ENCODE measurements at places on chromosomes 5 and 9.

- DNase-seq, result no peak
Observed at GRCh38 chr9:135299239-135299590, 180.4 kb upstream of the PPP1R26 start.

GRCh38 chr5:91142819-91143218 lies 240.3 kb downstream of the ARRDC3 start:
- DNase-seq, result no peak

GRCh38 chr5:154573011-154573410 lies 95.0 kb upstream of the HAND1 start:
- no peak for DNase-seq

GRCh38 chr9:123926941-123927340 lies 3.0 kb downstream of the DENND1A start:
- DNase-seq, result no peak

DNA sequence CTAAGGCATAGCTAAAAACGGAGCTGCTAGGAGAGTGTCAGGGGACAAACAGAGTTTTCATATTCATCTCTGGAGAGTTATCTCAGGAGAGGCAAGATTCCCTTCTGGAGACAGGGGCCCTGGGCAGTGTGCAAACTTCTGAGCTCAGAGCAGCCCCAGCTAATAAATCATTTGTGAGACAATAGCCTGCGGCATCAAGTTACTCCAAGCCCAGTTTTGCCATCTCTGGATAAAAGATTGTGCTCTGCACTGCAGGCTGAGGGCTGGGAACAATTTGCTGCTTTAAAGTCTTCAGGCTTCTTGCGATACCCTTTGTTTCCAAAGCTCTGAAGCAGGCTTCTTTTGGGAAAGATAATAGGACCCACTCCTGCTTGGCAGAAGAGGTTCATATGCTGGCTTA lies 164.3 kb upstream of the BRINP1 start:
- no peak for DNase-seq

GRCh38 chr5:145921211-145921610 lies 15.2 kb upstream of the SH3RF2 start:
- no peak for DNase-seq

GRCh38 chr9:12722131-12722530 lies 28.9 kb downstream of the TYRP1 start:
- DNase-seq, result no peak

DNA sequence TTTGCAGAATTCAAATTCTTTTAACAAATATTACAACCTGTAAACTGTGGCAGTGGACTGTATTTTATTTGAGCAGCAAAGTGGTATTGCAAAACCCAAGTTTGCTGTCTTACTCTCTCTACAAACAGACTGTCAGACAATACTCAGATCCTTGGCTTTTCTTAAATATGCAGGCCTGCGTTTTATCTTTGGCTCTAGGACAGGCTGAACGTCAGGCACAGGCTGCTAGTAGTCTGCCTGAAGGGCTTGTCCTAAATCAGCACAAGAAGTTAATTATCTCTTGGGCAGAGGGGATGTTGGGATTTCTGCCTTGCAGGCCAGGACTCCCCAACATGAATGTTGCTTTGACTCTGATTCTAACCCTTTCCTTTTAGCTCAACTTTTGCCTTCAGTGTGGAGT lies 147.5 kb downstream of the SLIT3 start:
- no peak for DNase-seq

GRCh38 chr5:172901012-172901780 lies 58.0 kb upstream of the RPL26L1 start:
- DNase-seq, result no peak

DNA sequence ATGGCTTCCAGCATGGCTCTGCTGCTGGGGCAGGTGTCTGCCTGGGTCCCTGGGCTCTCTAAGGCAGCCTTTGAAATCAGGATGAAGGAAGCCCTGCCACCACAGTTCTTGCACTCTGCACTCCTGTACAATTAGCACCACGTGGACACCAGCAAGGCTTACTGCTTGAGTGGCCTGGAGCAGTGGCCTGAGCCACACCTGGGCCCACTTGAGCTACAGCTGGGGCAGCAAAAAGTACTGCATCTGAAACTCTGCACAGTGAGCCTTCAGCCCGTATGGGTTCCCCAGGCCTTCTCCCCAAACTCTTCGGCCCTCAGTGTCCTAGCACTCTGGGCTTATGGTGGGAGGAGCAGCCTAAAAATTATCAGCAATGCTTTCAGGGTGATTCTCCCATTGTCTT lies 8.0 kb upstream of the INIP start:
- no peak for DNase-seq

DNA sequence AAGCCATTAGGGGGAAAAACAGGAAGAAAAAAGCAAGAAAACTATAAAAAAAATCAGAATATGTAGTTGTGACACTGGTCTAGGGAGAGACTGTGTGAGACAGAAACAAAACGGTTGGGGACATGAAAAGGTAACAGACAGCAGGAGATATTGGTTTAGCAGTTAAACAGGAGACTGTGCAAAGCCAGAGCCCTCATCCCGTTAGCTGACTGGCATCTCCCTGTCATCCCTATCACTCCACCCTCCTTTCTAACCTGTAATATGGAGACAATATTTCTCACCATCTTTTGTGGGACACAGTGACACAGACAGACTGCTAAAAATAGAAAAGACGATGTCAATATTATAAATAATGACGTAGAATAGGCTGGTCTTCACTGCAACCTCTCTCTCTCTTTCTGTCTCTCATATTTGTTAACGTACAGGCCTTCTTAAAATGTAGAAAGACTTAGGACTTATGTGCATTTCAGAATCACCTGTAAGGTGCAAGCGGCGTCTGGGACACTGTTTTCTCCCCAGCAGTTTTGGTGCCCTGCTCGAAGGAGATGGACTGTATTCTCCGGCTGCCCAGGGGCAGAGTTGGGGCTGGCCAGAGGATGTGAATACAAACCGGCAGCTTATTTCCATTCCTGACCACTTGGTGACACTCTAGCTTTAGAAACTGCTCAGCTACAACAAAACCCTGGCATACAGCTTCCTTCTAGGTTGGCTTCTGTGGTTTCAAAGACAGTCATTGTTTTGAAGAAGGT lies 190.6 kb downstream of the MAT2B start:
- no peak for DNase-seq

DNA sequence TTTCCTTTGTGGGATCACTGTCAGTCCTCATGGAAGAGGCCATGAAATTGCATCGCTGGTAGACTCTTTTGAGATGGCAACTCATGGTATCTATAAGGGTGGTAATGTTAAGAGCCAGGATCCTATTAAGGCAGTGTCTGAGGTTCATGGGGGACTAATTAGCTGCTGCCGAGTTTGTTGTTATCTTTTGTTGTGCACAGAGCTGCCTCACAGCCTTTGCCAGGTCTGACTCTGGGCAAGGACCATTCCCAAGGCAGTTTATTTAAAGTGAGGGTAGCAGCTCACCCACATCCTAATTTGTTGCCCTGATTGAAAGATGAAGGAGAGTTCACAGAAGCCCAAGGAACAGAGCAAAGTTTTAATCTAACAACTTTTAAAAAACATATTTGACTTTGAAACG lies 7.9 kb downstream of the SMARCA2 start:
- no peak for DNase-seq

DNA sequence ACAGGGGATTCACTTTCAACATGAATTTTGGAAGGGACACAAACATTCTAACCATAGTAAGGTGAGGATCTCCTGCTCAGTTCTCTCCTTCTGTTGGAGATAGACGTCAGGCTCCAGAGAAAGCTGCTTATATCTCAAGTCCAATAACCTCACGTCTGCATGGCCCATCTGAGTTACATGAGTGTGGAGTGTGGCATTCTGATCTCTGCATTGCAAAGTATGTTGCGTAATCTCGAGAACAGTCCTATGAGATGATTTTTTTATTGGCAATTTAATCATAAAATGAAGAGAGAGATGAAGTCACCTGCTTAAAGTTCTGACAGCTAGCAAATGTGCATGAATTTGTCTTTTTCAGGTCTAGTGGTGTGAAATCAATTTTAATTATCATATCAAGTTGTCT lies 118.8 kb downstream of the SLC12A2 start:
- DNase-seq, result no peak

DNA sequence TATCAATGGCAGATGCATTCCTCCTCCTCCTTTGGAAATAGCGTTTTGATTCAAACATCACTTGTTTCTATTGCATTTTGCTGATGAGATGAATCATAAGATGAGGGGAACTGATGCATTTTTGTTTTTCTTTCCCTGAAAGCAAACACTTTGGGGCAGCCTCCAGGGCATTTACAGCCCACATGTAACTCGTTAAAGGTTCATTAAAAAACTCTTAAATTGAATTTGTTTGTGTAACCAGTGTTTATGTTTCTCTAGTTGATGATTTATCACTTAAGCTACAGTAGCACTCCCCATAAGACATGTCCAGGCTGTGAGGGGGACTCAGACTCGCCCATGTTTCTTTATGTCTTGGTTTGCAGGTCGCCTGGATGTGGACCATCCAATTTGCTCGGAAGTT lies 246.1 kb upstream of the ANKH start:
- DNase-seq, result no peak

GRCh38 chr5:147892696-147893296 lies 13.5 kb downstream of the C5orf46 start:
- DNase-seq, result no peak

- no peak for DNase-seq
Observed at GRCh38 chr5:15463231-15463980, 36.6 kb upstream of the FBXL7 start.

- DNase-seq, result no peak
Observed at GRCh38 chr5:73943397-73943796, 317.4 kb downstream of the ARHGEF28 start.

DNA sequence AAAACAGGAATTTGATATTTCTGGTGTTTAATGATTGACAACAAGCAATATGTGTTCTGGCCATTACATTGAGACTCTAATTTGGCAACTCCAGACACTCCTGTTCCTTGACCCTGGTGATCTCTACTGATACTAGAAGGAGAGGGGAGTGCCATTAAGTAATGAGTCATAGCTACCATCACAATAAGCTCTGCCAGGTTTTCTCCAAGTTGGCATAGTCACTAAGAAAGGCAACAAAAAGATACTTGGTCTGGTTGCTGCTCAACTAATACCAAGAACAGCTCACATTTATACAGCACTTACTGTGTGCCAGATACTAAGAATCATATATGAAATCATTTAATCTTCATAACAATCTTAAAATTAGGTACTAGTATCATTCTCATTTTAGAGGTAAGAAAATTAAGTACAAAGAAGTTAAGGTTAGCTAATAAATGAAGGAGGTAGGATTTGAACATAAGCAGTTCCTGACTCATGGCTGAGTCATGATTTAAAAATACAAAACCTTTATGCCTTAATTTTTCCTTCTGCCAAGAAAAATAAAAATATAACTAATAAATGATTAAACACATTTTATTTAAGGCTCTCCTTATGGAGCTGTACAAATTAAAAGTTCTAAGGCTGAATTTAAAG lies 19.9 kb upstream of the PRXL2C start:
- no peak for DNase-seq

- no peak for DNase-seq
Observed at GRCh38 chr9:3419893-3420292, 105.9 kb downstream of the RFX3 start.

DNA sequence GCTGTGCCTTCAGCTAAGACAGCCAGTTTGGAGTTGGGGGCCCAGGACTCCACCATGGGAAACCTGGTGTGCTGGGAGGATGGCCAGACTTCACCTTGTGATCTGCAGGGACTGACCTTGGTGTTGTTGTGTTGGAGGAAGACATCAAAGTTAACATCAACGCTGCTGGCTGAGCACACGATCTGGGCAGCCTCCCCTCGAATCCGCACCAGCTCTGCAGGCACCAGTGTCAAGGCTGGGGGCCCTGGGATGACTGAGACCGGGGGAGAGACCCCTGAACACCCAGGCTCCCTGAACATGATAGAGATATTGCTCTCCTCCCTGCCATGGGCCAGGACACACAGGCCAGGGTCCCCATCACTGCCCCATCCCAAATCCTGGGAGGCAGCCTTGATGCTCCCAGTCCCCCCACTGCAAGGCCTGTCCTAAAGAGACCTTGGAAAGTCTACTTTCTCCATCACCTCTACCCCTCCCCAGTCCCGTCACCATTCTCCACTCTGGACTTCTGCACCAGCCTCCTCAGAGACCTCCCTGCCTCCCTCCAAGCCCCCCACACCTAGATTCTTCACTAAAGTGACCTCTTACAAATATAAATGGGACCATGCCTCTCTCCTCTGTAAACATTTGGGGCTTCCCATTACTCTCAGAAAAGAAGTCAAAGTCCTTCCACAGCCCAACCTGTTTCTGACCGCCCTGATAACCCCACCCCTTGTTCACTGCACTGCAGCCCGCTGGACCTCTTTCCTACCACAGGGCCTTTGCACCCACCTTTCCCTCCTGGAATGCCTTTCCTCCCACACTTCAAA lies 8.2 kb downstream of the CSF1R start:
- no peak for DNase-seq

GRCh38 chr5:22431406-22431805 lies 421.7 kb downstream of the CDH12 start:
- DNase-seq, result no peak

GRCh38 chr9:76707510-76707909 lies 56.7 kb upstream of the PCA3 start:
- DNase-seq, result no peak

DNA sequence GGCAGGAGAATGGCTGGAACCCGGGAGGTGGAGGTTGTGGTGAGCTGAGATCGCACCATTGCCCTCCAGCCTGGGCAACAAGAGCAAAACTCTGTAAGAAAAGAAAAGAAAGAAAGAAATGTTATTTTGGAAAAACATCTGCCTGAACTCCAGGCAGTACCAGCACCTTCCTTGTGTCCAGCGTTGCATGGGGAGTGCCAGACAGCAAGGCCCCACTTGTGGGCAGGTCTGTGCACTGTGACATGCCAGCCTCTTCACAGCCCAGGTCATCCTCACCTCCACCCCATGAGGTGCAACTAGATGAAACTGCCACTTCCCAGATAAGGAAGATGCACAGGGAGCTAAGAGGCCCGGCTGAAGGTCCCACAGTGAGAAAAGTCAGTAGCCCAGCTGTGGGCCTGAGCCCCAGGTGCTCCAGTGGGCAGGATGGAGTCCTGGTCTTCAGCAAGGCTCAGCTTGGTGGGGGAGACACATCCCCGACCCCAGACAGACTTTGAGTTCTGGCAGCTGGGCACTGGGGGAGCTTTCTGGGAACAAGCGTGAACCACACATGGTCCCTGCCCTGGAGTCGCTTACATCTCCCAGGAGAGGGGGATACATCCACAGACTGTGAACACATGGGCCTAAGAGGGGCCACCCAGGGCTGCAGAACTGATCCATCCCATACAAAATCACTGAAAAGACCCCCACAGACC lies 146.9 kb upstream of the IER5L start:
- DNase-seq, result no peak

GRCh38 chr5:71778678-71779276 lies 59.7 kb downstream of the CARTPT start:
- DNase-seq, result no peak

- DNase-seq, result no peak
Observed at GRCh38 chr5:123964884-123965283, 452.9 kb downstream of the CSNK1G3 start.

DNA sequence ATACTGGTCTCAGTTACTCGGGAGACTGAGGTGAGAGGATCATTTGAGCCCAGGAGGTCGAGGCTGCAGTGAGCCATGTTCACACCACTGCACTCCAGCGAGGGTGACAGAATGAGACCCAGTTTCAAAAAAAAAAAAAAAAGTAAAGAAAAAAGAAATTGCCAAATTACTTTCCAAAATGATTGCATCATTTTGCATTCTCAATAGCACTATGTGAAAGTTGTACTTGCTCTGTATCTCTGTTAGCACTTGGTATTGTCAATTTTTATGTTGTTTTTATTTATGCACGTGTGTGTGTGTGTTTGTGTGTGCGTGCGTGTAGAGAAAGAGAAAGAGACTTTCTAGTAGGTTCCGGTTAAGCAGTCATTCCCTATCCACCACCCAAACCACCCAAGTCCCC lies 328.4 kb downstream of the RAB3C start:
- DNase-seq, result no peak
